Stimulated activated CD4-positive, alpha-beta T cell treated with anti-CD3 and anti-CD28 coated beads, TNF-alpha, amount 100 ng/mL, for 4 hours (primary cell): ENCODE measurements at places on chromosomes 7 and 10.

GRCh38 chr7:5218564-5219360 lies 28.7 kb downstream of the WIPI2 start:
- DNase-seq = no peak

DNA sequence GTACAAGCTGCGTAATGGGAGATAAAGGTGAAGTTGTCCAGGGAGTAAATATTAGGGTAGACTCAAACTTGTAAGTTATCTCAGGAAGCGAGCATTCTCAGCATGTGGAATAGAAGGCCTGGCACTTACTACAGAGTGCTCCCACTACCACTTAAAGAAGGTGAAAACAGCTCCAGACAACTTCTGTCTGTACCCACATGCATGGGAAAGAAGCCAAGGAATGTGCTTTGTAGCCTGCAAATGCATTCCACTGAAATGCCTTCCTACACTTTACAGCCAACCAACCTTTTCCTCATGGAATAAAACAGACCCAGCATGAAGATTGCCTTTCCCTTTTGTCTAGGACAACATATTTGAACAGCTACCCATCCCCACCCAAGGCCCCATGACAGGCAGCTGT lies 45.4 kb upstream of the NPSR1 start:
- DNase-seq = no peak

DNA sequence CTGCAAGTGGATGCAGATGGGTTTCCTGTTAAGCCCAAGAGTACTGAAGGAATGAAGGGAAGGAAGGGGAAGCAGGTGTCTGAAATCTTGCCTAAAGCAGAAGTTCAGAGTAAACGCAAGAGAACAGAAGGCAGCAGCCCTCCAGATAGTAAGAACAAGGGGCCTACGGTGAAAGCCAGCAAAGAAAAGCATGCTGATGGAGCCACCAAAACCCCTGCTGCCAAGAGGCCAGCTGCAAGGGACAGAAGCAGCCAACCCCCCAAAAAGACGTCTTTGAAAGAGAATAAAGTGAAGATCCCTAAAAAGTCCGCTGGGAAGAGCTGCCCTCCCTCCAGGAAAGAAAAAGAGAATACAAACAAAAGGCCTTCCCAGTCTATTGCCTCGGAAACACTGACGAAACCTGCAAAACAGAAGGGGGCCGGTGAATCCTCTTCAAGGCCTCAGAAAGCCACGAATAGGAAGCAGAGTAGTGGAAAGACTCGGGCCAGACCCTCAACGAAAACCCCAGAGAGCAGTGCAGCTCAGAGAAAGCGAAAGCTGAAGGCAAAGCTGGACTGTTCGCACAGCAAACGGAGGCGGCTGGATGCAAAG lies 152.5 kb downstream of the LCOR start:
- no peak for DNase-seq

DNA sequence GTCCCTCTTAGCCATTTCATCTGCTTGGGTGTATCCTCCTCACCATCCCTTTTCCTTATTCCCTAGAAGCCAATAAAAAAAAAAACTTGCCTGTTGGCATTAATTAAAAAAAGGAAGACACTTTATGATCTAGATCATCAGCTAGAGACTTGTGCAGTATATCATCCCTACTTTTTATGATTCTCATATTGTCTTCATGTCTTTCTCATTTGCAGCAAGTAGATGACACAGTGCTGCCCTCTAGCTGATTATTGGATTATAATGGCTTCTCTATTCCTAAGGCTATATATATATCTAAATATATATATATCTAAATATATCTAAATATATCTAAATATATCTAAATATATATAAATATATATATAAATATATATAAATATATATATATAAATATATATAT lies 272.4 kb upstream of the LRGUK start:
- DNase-seq = no peak

DNA sequence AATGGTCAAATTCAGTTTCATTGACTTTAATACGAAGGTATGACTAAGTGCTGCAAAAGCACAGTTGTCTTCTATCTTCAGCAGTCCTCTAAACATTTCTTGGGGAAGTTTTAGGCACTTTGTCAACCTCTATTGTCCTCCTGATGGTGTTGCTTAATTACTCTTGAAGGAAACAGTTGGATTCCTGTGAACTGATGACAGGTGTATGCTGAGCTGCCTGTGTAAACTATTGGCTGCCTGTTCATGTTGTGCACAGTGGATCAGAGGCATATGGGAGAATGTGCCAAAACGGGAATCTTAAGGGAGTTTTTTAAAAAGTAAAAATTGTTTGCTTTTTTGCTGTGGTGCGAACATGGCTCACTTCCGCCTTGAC lies 221.0 kb downstream of the AUTS2 start:
- no peak for DNase-seq

DNA sequence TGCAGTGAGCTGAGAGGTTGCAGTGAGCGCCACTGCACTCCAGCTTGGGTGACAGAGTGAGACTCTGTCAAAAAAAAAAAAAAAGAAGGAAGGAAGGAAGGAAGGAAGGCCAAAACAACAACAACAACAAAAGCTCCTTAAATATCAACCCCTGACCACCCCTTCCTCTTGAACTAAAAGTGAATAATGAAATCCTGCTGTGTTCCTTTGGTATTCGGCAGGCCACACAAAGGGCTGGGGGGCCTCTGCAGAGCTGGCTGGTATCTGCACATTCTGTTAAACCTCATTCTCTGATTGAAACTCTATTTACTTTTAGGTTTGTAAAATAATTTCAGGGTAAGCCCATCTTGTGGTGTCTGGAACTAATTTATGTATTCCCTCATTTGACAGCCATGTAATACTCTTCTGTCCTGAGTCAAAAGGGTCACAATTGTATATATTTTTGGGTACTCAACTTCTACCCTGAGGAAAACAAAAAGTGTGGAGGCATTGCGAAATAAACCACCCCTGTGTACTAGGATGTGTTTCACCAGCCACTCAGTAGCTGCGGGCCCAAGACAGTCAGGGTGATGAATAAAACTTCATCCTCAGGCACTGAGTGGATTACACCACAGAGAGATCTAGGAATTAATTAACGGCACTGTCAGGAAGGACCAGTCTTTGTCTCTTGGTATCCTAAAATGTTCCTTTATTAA lies 446.4 kb upstream of the PFKP start:
- no peak for DNase-seq

DNA sequence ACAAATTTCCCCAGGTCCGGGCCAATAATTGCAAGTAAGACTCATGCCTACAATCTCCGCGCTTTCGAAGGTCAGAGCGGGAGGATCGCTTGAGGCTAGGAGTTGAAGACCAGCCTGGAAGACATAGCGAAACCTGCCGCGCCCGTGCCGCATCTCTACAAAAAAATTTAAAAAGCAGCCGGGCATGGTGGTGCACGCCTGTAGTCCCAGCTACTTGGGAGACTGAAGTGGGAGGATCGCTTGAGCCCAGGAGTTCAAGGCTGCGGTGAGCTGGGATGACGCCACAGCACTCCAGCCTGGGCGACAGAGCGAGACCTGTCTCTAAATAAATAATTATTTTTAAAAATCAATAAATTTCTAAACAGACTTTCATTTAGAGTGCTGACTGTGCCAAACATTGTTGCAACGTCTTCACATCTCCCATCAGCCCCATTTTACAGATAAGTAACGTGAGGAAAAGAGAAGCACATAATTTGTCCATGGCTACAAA lies 494 bp upstream of the CFAP43 start:
- no peak for DNase-seq
